ENCODE measurements at places on chromosomes 4 and X.

DNA sequence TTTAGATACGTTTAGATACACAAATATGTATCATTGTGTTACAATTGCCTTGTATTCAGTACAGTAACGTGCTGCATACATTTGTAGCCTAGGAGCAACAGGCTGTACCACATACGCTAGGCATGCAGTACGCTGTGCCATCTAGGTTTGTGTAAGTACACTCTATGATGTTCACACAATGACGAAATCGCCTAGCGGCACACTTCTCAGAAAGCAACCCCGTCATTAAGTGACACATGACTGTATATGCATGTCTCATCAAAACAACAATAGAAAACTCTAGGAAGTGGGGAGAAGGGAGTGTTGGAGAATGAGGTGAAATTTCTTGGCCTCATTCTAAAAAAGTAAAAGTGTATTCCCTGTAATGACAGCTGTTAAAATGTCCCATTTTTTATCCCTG lies 32.7 kb downstream of the CCDC149 start:
- DNase-seq = no peak

DNA sequence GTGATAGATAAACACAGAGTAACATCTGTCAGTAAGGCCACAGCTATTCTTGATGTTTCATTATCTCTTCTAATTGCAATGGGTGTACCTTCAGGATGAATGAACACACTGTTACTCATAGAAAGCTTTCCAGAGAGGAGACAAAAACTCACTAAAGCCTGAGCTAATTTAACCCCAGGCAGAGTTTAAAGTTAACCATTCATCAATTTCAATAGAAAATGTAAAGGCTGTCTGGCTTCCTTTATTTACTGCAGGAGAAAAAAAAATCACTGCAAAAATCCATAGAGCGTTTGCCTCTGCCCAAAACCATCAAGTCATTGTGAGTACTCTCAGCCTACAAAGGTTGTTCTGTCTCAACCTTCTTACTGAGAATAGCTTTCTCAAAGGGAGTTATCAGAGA lies 376.9 kb downstream of the PPP4R3C start:
- DNase-seq = no peak

- no peak for DNase-seq
Measured at GRCh38 chrX:71453056-71453455, 79.8 kb upstream of the OGT start.

GRCh38 chr4:159577241-159577640 lies 474.4 kb downstream of the RAPGEF2 start:
- no peak for DNase-seq

DNA sequence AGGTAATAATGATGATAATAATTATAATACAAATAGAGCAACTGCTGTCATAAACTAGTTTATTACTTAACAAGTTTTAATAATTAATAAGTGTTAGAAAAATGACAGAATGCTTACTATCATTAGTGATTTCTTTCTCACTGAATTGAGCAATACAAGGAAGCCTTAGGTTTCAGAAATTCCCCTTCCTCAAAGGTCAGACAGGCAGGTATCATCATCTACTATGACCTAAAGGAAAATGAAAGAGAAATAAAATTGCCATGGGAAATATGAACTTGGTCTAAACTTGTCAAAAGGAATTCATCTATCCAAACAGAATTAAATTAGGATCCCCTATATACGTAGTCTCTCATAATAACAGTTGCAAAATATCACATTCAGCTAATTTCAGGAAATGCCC lies 56.3 kb upstream of the SLC7A11 start:
- no peak for DNase-seq

DNA sequence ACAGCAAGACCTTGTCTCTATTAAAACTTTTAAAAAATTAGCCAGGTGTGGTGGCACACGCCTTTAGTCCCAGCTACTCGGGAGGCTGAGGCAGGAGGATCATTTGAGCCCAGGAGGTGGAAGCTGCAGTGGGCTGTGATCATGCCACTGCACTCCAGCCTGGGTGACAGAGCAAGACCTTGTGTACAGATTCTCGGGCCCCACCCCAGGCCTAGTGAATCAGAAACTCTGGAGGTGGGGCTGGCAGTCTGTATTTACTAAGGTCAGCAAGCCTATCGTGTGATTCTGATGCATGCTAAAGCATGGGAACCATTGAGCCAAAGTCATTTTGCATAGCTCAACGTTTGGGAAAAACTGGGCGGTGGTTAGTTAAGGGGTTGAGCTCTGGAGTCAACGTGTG lies 3.5 kb downstream of the S100G start:
- no peak for DNase-seq

GRCh38 chr4:156390599-156391324 lies 437.1 kb upstream of the CTSO start:
- DNase-seq = no peak

GRCh38 chrX:70049925-70050324 lies at the start of gene AWAT2:
TSS of gene AWAT2 (minus strand) at chrX:70049938. CDS start at chrX:70049932, 6 bp downstream.
- no peak for DNase-seq

DNA sequence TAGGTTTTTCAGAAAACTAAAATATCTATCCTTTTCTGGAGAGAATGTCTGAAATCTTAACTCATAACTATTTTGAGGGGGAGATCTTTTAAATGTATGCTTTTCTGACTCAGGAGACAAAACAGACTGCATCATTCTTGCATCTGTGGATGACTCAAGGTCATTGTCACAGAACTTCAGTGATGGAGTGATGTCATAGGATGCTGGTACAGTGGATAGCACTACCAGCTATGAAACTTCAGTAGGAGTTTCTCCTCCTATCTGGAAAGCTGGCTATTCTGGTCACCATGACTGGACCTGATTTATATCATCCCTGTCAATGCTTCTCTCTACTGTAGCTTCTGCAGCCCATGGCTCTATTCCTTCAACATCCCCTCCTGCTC lies 50.3 kb downstream of the PARM1 start:
- DNase-seq = no peak

DNA sequence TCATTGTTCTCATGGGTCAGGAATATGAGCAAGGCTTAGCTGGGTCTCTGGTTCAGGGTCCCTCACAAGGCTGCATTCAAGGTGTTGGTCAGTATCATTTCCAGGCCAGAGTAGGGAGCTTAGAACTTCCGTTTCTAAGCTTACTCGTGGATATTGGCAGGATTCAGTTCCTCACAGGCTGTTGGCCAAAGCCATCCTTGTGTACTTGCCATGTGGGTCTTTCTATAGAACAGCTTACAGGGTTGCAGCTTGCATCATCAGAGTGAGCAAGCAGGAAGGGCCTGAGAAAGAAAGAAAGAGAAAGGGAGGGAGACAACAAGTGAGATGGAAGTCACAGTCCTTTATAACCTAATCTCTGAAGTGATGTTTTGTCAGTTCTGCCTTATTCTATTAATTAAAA lies 5.1 kb upstream of the LIMCH1 start:
- DNase-seq = no peak

DNA sequence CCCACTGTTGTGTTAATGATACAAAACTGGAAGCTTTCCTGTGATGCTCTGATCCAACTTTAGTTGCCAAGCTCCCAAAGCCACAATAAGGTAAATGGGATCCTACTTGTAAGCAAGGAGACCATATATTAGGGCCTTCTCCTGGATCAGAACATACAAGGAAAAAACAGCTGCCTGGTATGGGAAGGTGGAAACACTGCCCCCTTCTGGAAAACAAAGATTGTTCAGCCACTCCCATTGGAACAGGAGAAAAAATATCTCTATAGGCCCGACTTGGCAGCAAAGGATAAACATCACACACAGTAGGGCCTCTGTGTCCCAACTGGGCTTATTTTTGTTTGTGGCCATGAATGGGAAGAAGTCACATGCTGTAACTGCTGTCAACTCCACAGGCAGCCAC lies 166.5 kb downstream of the TBX22 start:
- DNase-seq = no peak

DNA sequence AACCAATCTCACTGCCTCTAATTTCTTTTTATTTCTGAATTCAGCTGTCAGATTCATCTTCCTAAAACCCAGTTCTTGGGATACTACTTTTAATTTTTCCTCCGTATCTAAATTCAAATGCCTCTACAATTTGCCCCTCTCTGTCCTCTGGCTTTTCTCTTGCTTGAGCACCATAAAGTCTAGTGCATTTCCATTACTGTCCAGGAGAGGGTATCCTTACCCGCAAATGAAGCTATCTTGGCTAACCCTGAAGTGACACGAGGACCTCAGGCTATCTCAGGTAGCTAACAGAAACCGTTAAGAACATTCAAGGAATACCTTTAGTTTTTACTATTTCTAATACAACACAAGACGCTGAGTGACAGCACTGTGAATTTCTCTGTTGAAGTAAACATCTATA lies 49.4 kb upstream of the PRR32 start:
- DNase-seq = peak; percentile 16

DNA sequence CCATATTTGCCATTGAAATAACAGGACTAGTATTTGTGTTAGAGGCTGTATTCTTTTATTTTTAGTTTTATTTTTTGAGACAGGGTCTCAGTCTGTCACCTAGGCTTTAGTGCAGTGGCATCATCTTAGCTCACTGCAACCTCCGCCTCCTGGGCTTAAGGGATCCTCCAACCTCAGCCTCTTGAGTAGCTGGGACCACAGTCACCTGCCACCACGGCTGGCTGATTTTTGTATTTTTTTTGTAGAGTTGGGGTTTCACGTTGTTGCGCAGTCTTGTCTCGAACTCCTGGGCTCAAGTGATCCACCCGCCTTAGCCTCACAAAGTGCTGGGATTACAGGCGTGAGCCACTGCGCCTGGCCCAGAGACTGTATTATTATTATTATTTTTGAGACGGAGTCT lies 15.3 kb downstream of the TMEM131L start:
- no peak for DNase-seq

- no peak for DNase-seq
Measured at GRCh38 chr4:20256381-20256881, 4.7 kb downstream of the SLIT2 start.

DNA sequence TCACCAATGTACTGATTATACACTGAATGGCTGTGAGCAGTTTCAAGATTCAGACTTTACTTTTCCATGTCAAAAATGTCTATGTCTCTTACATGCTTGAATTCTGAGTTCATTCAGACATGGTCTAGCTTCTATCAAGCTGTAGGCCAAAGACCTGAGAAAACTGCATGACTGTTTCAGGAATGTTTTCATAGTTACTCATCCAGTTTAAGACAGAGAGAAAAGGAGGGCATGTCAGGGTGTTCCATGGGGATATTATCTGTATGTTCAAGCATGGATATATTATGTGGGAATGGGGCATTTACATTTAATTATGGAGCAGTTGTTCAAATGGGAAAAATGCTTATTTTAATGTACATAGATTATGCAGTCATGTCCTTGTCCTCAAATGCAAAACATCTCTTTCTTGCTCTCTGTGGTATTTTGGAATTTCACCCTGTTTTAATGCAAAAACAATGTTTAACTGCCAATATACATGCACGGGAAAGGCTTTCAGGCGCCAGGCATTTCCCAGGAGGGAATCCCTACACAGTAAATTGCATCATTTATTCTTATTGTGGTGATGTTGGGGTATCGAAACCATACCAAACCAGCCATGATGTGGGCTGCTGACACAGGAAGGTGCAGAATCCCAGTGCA lies 429.1 kb upstream of the INTU start:
- no peak for DNase-seq

- DNase-seq = no peak
Measured at GRCh38 chrX:67651437-67652142, 107.8 kb downstream of the AR start.

- DNase-seq = no peak
Measured at GRCh38 chrX:139091066-139091465, 379.5 kb upstream of the FGF13 start.

- no peak for DNase-seq
Measured at GRCh38 chr4:141247430-141247780, 26.7 kb downstream of the ZNF330 start.

DNA sequence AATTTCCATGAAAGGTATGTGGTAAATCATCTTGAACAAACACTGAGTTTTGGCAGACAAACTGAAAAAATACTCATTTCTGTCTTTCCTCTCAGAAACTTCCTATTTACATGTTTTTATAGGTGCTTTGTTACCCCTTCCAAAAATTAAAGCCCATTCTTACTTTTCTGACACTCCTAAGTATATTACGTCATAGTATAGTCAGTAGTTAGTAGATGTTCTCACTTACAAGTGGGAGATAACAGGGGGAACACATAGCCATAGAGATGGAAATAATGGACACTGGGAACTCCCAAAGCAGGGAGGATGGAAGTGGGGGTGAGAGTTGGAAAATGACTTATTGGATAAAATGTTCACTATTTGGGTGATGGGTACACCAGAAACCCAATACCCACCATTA lies 28.8 kb downstream of the TXK start:
- no peak for DNase-seq

DNA sequence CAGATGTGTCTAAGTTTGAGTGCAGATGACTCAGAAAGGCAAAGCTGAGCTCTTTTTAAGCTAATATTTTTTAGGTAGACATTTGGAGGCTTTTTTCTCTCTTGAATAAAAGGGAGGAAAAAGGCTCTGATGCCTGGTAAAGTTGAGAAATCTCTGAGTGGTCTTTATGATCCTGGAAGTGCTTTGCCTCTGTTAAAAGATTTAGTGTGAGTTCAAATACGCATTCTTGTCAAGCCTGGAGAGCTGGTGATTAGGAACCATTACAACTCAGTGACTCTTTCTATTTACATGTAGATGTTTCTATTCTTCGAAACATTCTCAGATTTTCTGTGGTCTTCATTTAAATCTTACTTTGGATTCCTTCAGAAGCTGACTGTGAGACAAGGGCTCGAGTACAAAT lies 143.4 kb upstream of the MED14 start:
- DNase-seq = no peak

DNA sequence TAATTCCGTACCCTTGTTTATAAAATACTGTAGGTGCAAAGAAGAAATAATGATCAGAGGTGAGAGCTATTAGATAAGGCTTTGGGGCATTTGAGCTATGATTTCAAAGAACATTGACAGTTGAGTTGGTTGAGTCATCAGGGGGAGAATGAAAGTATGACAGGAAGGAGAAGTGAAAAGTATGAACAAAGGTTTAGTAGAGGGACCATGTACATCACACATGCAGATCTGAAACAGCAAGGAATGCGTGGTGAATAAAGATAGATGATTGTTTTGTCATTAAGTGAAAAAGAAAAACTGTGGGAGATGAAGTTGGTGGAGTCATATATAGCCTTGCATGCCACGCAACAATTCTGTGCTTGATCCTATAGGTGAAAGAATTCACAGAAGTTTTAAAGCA lies 163.1 kb downstream of the ARAP2 start:
- DNase-seq = no peak

GRCh38 chrX:143701460-143701859 lies 19.1 kb downstream of the SPANXN2 start:
- DNase-seq = no peak

DNA sequence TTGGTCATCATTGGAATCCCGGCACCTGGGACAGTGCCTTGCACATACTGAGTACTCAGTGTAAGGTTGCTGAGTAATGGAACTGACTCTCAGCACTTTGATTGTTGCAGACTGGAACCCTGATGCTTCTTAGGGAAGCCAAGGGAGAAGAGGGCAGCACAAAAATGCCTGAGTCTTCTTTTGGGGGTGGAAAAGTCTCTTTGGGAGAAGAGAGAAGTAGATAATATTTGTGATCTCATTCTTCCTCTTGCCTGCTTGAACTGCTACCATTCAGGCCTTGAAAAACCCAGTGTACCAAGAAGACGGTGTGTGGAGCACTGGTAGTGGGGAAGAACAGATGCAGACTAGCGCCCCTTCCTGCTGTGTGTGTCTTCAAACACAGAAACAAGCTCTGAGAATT lies 12.3 kb downstream of the SFRP2 start:
- no peak for DNase-seq

- DNase-seq = peak; percentile 46
Measured at GRCh38 chr4:82898322-82899243, 2.0 kb upstream of the THAP9 start.

- DNase-seq = no peak
Measured at GRCh38 chr4:10506077-10506476, 48.9 kb upstream of the ZNF518B start.
